ENCODE measurements at places on chromosomes 5 and 9.
A peak's percentile ranks its signal among the peaks of the same experiment; 100 is the strongest.

DNA sequence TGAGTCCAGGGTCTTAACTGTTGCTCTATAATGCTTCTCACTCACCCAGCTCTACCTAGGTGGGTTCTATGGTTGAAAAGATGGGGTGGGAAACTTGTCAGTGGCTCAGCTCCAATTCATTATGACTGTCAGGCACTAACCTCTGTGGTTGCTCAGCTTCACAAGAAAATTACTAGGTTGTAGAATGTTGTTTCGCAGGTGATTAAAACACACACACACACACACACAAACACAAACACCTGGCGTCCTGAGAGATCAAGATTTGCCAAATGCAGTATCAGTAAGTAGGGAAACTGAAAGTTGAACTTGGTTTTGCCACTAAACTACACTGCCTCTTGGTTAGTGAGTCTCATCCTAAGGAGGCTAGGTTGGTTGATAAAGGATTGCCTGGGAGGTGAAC, 2.8 kb downstream of the MCCC2 start:
- DNase-seq: no peak

- no peak for DNase-seq
These were observed 293.8 kb downstream of the CCDC171 start for GRCh38 chr9:15846611-15847010.

DNA sequence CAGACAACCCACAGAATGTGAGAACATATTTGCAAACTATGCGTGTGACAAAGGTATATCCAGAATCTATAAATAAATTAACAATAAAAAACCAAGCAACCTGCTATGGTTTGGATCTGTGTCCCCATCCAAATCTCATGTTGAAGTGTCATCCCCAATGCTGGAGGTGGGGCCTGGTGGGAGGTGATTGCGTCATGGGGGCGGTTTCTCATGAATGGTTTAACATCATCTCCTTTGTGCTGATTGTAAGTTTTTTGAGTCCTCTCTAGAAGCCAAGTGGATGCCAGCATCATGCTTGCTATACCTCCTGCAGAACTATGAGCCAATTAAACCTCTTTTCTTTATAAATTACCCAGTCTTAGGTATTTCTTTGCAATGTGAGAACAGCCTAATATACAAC, 335.4 kb downstream of the MAN2A1 start:
- DNase-seq: no peak

GRCh38 chr9:95399261-95399660, 81.8 kb upstream of the FANCC start:
- DNase-seq: peak; percentile 20

DNA sequence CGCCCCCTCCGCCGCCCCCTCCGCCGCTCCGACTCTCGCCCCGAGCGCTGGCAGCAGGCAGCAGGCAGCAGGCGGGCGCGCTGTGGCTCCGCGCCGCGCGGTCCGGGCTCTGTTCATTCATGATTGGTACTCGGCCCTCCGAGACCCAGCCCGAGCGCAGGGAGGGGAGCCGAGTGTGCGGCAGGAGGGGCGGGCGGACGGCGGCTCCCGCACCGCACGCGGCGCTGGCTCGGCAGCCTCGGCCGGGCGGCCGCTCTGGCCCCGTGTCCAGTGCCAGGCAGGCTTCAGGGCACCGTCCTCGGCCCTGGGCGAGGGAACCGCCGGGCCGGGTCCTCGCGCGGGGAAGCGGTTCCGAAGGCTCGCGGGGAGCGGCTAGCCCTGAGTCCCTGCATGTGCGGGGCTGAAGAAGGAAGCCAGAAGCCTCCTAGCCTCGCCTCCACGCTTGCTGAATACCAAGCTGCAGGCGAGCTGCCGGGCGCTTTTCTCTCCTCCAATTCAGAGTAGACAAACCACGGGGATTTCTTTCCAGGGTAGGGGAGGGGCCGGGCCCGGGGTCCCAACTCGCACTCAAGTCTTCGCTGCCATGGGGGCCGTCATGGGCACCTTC, at the start of gene KCNIP1:
KCNIP1 (plus strand) TSS at position 31 of the 607 bp plus-strand sequence.
- peak; percentile 38 for DNase-seq

- peak; percentile 41 for DNase-seq
These were observed 107.6 kb downstream of the APBA1 start for GRCh38 chr9:69564557-69564956.

DNA sequence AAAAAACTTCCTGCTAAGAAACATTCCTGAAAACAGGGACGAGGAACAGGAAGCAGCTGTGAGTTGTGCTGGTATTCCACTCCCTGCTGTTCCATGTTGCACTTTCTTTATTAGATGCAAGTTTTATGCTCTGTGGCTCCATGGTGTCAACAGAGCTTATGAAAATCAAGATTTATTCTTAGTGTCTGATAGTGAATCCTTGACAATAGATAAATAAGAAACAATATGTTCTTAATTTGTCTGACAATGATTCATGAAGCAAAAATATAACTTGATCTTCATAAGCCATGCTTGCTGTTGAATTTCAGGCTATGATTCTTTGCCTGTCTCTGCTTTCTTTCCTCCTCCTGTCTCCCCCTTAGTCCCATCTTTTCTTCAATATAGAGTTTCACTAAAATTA, 119.6 kb downstream of the DROSHA start:
- peak; percentile 25 for DNase-seq

DNA sequence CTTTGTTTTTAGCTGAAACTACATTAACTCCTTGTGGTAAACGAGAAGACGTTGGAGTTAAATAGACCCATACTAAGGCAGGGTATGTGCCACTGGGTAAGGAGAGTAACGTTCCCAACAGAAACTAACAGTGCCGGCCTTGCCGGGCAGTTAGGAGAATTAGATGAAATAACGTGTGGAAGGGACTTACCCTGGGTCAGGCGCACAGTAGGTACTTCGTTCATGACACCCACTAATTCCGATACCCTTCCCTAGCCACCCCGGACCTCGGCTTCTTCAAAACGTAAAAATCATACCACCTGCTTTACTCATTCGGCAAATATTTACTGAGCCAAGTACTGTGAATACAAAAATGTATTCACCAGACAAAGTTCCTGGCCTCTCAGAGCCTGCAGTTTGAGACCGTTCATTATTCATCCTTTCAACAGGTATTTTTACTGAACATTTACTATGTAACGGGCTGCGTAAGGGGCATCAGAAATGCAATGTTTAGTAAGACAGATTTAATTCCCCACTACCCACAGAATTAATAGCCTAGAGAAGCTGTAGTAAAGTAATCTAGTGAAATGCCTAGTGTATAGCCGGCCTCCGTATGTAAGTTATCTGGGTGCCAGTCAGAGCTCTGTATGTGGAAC, 3.2 kb upstream of the SMIM23 start:
- peak; percentile 69 for DNase-seq

DNA sequence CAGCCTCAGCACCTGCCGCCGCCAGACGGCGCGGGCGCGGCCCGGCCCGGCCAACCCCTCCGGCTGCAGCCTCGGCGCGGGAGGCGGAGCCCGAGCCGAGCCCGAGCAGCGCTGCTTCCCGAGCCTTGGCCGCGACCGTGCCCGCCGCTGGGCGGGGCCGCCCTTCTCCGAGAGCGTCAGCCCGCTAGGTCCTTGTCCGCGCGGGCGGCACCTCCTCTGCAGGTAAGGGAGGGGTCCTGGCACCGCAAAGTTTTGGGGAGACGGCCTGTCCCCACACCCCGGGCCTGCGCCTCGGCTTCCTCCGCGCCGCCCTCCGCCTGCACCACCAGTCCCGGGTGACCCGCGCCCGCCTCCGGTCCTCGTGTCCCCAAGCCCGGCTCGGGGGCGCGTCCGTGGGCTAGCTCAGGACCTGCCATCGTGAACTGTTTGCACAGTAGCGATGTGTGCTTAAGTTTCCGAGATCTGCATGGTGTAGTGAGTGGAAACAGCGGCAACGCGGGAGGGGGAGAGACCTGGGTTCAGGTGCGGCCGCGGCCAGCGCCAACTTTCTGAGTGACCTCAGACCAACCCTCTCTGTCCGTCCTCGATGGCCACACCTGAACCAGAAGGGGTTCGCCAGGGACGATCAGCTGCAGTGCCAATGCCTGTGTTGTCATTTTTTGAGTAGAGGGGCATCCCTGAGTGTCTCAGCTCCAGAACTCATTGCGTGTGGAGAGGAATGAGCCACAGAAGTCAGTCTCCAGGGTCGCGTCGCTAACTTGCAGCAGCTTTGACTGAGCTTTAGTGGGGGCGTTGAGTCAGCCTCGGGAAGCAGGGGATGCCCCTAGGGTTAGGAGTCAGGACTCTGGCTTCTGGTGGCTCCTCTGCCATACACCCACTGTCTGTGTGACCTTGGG, at the start of gene FRMPD1:
FRMPD1 (plus strand) TSS at position 82 of the 896 bp plus-strand sequence. CDS start 41,688 bp downstream, outside the sequence.
- DNase-seq: peak; percentile 87

- no peak for DNase-seq
These were observed 44.6 kb upstream of the ALDH1A1 start for GRCh38 chr9:72997387-72997995.

GRCh38 chr9:121950866-121951265, 142.2 kb downstream of the TTLL11 start:
- DNase-seq: no peak

GRCh38 chr5:29193972-29194371, 1999.5 kb upstream of the CDH6 start:
- no peak for DNase-seq

GRCh38 chr9:71887362-71887761, 23.6 kb downstream of the ABHD17B start:
- DNase-seq: no peak

DNA sequence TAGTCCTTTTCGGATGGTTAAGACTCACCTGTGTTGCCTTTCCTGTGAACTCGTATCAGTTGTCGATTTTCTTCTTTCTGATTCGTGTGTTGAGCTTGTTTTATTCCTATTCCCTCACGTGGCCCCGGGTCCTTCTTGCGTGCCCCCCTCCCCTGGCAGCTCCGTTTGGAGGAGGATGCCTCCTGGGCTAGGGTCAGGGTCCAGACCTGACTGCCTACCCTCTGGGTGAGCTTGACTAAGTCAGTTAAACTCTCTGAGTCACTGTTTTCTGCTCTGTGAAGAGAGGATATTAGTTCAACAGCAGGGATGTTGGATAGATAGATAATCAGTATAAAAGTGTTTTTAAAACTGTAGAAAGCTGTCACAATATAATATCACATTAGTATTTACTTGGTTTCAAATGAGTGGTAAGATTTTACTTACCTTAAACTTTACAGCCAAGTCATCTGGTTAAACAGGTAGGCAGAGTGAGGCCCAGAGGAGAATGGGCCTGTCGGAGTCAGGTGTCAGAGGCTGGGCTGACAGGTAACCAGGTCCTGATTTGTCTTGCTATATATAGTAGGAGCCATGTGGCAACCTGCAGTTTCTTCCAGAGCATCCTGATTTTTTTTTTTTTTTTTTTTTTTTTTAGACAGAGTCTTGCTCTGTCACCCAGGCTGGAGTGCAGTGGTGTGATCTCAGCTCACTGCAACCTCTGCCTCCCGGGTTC, 24.2 kb downstream of the PPARGC1B start:
- no peak for DNase-seq

- no peak for DNase-seq
These were observed 2.0 kb upstream of the CPEB4 start for GRCh38 chr5:173886150-173886549.

- DNase-seq: peak; percentile 79
These were observed 211.2 kb downstream of the GOLPH3 start for GRCh38 chr5:31962871-31963307.

DNA sequence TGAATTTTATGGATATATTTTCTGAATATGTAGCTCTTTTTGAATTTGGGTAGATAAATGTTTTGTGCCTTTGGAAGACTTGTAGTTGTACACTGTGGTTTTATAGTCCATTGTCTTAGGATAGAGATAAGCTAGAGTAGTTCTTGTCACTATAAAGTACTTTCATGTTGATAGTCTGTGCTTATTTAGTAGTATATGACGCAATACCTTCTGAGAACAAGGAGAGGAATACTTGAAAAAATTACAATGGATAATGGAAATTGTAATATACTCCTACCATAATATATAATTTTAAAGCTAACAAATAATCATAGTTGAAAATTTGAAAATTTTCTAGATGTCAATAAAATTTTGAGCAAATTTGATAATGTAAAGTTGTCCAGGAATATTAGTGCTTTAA, 664.0 kb downstream of the TLE4 start:
- DNase-seq: no peak

DNA sequence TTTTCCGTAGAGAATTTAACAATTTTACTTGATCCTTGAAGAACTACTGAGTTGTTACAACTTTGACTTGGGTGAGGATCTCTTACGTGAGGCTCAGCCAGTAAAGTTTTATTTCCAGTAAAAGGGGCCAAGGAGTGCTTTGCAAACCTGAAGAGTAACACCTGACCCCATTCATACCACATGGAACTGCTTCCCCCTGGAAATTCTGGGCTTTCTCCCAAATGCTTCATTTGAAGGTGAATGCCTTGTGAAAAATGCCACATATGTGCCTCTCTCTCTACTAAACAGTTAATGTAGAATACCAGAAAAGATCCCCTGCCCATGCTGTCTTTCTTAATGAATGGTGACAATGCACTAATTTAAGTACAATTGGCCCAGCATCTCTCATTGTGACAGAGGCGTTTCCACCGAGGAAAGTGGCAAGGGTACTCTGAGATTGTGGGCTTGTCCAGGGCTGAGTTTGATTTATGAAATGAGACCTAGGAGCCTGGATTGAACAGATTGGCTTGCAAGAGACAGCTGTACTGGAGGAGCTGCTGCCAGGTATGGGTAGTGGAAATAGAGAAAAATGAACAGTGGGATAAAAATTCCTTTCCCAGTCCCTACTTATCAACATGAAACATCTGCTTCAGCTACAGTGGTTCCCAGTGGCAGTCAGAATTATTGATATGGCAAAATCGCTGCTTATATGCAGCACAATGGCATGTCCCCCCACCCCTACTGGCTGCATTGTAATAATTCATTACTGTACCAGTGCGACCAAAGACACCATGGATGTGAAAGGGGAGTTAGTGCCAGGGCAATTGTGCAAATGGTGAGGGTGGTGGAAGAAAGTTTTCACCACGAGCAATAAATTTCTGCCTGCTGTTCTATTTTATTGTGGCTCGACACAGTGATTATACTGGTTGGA, 843.7 kb upstream of the WWC1 start:
- no peak for DNase-seq

DNA sequence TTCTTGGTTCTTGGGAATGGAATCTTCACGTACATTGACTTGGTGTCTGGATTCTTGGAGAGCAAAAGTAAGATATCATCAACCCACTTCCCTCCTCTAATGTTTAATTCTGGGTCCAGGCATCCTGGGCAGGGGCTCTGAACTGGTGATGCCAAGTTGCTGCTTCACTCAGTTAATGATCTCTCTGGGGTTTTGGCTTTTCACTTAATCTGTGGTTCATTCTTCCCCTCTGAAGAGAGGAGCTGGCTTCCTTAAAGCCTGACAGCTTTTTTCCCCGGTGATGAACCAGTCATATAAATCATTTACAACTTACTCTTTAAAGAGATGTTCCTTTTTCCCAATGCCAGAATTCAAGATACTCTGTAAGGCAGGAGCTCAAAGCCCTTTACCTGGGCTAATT, 65.9 kb downstream of the ARHGAP26 start:
- no peak for DNase-seq

- peak; percentile 59 for DNase-seq
These were observed 20.2 kb downstream of the SIL1 start for GRCh38 chr5:139177809-139178588.

GRCh38 chr9:91248707-91249106, 113.0 kb downstream of the AUH start:
- DNase-seq: no peak

- peak; percentile 91 for DNase-seq
These were observed 96.6 kb downstream of the PCSK1 start for GRCh38 chr5:96336351-96336985.

Measured in muscle of leg (tissue), 16 donors.